ENCODE measurements at places on chromosomes 3 and 15.

GRCh38 chr3:48739617-48739954 lies 22.6 kb upstream of the IP6K2 start:
- DNase-seq = no peak

DNA sequence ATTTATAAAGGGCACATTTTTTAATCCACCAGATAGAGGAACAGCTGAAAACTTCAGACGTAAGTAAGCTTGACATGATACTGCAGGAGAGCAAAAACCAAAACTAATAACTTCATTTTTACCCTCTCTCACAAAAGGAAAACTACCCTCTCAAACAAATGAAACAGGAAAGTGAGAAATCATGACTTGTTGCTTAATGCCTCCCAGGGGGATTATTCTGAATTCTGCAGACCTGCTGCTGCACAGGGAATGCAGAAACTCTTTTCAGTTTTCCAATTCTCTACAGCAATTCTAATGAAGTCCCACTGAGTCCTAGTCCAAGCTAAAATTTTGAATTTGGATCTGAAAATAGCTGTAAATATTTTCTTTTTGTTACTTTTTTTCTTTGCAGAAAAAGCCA lies 637.1 kb upstream of the CCDC54 start:
- DNase-seq = no peak

DNA sequence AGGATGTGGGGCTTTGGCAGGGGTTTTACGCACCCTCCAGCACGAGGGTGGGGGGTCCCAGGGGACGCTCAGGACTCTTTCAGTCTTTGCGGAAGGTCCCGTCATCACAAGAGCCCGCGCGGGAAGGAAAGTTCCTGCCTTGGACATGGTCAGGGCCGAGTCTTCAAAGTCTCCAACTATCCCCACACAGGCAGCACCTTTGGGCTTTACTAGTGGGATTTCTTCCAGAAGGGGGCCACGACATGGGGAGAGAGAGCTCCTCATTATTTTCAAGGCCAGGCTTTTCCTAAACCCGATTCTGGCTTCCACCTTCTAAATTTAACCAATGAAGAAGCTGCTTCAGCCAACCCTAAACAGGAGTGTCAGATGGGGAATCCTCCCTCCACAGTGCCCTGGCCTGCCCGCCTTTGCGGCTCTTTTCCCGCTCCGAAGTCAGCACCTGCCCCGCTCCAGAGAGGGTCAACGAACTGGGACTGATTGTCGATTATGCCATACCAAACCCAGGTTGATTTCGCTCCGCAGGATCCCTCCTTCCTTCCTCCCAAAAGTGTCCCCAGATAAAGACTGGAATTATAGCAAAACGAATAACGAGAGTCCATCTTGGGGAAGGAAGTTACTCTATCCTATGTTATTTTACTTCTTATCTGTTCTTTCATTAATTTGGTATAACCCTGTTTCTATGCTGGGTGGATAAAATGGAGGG lies 11.0 kb downstream of the SHOX2 start:
- no peak for DNase-seq

DNA sequence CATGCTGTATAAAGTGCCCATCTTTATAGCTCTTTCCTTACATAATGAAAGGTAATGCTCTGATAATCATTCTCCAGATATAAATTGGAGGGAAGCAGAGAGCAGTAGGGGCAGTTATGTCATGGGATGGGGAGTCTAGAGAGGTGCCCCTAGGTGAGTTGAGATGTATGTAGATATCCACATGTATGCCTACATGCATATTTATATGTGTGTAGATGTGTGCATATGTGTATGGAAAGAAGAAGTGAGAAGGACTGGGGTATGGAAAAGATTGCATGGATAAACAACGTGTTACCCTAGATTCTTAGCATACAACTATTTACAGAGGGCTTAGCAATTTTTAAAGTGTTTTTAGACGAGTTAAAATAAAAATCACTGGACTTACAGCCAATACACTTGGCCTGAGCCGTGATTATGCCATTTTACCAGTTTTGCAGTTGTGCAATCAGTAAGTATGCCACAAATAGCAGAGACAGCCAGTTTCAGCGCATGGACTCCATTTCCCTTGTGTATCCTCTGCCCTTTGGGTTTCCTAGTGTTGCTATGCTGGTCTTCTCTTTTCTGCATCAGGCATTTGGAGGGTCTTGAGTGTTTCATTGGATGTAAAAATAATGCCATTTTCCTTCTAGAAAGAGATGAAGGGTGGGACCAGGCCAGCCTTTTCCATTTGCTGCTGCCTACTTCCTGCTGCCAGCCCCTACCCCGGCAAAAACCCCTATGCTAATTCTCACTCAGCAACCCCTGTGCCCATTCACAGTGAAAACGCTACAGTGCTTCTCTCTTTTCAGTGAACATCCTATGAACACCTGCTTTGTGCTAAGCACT lies 199.4 kb upstream of the NR2E3 start:
- DNase-seq = no peak

DNA sequence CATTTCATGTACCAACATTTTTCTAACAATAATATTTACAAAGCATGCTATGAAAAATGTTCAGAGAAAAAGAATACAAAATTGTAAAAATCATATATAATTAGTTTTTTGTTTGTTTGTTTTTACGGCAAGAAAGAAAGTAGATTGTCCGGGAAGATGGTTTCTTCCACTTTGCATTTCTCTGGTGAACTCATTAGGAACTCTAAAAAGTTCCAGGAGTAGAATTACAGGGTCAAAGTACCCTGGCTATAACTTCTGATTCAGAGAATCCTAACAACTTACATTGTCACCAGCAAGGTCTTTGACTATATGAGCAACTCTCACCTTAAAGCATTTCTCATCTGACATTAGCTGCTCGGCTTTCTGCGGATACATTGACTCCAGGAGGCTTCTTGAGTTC lies 196.7 kb downstream of the PDE8A start:
- DNase-seq = no peak

DNA sequence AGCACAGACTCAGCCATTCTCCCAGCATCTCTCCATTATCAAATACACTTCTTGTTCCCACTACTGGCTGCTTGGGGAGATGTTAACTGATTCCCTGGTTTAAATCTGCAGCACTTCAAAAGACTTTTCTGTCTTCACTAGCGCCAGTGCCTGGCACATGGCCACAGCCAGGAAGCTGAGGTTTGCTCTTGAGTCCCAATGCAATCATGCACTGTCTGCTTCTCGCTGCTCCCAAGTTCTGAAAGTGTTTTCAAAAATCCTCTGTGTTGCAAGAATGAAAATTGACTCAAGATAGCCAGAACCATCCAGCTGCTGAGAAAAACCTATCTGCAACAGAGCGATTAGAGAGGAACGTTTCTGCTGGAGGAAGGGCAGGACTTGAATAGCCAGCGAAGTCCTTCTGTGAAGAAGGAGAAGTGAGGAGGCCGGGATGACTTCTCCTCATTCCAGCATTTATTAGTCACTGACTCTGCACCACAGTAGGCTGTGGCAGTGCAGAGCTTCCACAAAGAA lies 358.4 kb upstream of the NR2F2 start:
- no peak for DNase-seq

GRCh38 chr3:67723863-67724262 lies 69.5 kb upstream of the SUCLG2 start:
- no peak for DNase-seq

Data from activated CD8-positive, alpha-beta memory T cell treated with anti-CD3 and anti-CD28 coated beads, Interleukin-2, amount 50 U/mL, for 4 hours (primary cell).